Stimulated activated CD4-positive, alpha-beta T cell treated with anti-CD3 and anti-CD28 coated beads, Interleukin-1b, Interleukin-23, amount 100 ng/mL, for 1 hour (primary cell): ENCODE measurements at places on chromosomes 2 and 18.

- no peak for DNase-seq
Observed at GRCh38 chr2:120798567-120799247, 63.0 kb downstream of the GLI2 start.

- no peak for DNase-seq
Observed at GRCh38 chr2:158774681-158775080, 20.4 kb upstream of the DAPL1 start.

DNA sequence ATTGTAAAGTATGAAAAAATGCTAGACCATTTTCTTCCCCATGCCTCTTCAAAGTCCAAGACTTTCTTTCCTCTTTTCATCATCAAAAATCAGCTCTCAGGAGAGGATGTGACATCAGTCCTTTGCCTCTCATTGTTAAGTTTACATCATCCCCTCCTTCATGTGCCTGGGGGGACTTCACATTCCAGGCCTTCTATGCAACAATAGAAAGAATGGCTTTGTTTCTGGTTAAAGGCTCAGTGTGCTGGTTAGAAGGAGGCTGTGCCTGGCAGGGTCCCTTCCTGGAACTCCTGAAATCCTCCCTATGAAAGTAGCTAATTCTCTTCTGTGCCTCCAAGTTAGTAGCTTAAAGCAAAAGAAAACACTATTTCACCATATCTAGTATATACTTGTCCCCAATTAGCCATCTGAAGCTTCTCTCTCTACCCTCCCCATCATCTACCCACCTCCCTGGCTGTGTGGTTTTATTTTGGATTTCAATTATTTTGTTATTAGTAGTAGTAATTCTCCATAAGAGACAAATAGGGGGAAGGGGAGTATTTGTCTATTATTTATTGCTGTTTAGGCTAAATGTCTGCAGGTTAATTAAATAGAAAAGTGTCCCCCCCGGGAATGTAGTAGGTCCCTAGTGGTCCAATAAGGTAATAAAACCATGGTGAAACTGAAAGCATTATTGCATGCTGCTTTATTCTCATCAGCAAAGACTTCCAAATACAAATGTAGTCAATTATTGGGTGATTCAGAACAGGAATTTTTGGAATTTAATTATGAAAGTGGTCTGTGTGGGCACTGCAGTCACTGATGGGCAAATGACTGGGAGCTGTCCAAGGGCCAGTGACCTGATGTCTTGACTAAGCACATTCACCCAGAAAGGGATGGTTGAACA is 69.0 kb downstream of the CPO start:
- no peak for DNase-seq

DNA sequence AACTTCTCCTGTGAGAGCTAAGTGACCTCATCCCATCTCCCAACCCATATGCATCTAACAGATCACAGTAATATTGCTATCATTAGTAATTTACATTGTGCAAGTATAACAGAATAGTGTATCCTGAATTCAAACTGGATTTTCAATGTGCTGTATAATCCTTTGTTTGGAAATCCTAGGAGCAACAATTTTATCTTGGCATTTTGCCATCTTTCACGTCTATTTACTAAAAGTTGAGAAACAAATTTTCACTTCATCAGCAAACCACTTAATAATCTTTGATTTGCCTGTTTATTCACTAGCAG is 3.8 kb downstream of the HNRNPLL start:
- DNase-seq, result no peak

- DNase-seq, result no peak
Observed at GRCh38 chr2:224938651-224939182, 103.6 kb downstream of the DOCK10 start.

DNA sequence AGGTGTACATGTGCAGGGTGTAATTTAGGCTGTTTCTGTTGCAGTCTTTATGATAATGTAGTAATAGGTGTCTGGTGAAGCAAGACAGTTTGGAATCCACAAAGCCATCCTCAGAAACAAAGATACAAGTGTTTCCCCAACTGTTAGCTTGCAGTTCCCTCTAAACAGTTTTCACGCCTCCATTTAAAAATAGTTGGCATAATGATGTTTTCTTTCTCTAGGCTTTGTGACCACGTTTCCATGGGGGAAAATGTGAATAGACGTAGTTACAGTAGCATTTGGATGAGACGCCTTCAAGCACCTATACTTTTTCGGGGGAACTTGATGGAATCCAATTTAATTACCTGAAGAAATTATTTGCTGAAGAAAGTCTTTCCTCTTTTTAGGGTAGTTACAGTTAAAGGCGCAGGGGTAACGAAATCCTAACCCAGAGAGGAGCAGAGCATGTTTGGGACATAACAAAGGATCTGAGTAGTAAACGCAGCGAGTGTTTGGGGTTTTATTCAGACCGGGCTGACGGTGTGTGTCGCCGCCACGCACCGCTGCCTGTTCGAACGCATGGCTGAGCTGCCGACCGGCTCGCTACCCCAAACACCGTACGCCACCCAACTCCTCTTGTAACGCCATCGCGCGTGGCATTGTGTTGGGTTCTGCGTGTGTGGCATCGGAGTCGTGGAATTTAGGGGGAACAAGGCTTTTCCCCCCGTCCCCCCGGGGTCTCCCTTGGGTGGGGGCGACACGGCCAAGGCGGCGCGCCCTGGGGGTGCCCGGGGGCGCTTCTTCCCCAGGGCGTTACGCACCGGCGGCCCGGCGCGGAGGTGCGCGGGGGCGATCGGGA is 681 bp upstream of the NRP2 start:
- no peak for DNase-seq

DNA sequence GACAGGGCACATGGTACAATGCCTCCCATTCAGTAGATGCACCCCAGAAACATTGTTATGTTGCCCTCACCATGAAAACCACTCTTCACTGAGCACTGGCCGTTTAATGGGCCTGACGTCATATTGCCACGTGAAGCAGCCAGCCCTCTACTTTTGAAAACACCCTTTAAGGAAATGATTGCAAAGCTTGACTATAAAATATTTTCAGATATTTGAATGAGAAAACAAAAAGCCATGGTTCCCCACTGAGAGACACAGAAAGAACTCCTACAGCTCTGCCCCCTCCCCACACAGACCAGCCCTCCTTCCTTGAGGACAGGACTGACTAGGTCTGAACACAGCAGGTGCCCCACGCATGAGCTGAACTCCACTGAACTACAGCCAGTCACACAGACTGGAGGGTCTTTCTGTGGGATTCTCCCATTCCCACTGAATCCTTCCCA is 349.1 kb downstream of the ANAPC1 start:
- DNase-seq, result no peak

DNA sequence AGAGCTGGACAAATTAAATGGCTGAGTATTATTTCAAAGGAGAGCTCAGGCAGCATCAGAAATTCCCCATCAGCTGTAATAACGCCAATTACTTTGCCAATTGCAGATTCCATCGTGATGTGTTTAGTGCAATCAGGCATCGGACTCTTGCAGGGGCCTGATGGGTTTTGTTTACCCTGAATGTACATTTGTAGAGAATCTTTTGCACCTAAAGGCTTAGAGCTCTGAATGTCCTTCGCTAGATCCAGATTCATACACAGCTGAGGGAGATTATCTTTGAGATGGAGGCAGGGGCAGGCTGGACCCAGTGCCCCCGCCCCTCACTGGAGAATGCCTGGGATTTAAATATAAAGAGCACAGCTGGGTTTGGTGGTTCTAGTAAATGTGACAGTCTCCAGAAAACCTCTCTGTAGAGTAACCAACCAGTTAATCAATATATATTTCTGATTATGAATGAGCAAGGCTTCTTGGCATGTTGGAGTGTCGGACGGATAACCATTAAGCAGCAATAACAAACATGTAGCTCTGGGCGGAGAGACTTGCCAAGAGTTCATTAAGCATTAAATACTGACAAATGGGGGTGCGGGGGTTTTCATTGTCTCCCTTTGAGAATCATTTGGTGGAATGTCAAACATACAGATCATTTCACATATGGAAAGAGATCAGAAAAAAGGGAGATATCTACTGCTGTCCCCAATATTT is 200.9 kb downstream of the SETBP1 start:
- DNase-seq, result no peak

DNA sequence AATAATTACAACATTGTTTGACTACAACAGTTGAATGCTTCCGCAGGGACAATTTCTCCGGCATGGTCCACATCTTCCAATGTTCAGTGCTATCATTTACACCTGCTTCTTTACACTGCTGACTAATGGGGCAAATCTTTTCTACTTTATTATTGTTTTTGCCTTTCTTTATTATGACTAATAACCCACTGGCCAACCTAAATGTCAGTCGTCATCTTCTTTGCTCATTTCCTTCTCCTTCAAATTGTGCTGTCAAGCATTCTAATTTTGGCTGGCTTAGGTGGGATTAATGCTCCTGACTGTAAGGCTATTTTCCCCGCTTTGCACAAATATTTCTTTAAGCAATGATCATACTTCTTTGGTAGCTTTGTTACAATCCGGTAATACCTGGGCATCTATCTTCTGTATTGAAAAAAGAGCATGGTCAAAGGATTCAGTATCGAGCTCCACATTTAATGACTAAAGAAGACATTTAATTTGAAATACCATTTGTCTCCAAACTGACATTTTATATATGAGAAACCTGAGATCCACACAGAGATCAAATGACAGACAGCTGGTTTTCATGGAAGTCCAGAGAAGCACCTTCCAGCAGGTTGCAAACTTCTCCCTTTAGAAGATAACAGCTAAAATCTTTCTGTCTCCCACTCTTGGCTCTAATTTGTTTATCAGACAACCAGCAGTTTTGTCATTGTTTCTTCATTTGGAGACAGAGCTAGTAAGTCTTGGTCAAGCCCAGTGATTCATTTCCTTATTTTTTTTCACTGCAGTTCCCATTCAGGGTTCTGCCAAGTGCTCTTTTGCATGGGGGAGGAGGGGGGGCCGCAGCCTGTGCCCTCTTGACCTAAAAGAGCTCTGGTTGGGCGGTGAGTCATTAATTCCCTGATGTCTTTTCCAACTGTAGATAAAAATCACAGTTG is 132.9 kb downstream of the SOCS6 start:
- no peak for DNase-seq

- DNase-seq, result no peak
Observed at GRCh38 chr2:174053355-174054151, 88.4 kb upstream of the SP3 start.

DNA sequence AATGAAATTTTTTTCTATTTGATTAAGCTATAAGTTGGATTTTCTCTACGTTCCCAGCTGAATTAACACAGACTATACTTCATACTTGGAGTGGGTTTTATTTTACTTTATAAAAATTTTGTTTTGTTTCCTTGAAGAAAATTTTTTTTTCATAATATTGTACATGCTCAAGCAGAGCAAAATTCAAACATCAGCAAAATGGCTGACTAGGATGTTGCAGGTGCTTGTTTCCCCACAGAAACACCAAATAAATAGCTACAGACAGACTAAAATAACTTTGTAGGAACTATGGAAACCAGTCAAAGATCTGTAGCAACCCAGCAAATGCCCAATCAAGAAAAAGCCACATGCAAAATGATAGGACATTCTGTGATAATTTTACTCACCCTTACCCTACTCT is 82.3 kb downstream of the CCDC138 start:
- DNase-seq, result no peak

- no peak for DNase-seq
Observed at GRCh38 chr2:15809404-15809803, 130.9 kb upstream of the MYCN start.

GRCh38 chr2:168801961-168802858 is at the start of gene NOSTRIN:
Gene NOSTRIN, plus strand, starts transcription at chr2:168802637. Its CDS starts 10 bp downstream, at chr2:168802647.
- no peak for DNase-seq
